HS-5 (cell line): ENCODE measurements at places on chromosomes 3 and 15.
A peak's percentile ranks its signal among the peaks of the same experiment; 100 is the strongest.

- no peak for DNase-seq
Observed at GRCh38 chr3:133475245-133476010, 75.6 kb downstream of the BFSP2 start.

DNA sequence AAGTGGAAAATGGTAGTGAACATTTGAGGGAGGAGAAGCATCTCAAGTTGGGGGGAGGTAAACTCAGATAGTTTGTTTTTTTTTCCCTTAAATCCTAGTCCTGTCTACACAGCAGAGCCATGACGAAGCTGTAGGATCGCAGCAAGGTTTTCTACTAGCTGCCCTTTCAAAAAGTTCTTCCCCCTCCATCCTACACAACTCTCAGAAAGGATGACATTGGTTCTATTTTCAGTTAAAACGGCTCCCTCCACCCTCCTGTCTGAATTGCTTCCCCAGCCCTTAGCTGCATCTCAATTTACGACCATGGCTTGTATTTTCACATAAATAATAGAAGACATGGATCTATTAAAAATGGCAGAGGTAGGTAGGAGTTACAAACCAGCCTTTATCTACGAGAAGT is 2.2 kb downstream of the HOMER2 start:
- DNase-seq = no peak

GRCh38 chr3:169695031-169695430 is 31.5 kb upstream of the MECOM start:
- DNase-seq = no peak

- DNase-seq = no peak
Observed at GRCh38 chr15:36877294-36877693, 223.1 kb downstream of the MEIS2 start.

- DNase-seq = no peak
Observed at GRCh38 chr3:5787861-5788488, 600.5 kb downstream of the EDEM1 start.

GRCh38 chr15:66724732-66725463 is 22.9 kb downstream of the SMAD6 start:
- DNase-seq = no peak

GRCh38 chr15:29126208-29126536 is 143.4 kb downstream of the NSMCE3 start:
- DNase-seq = no peak

DNA sequence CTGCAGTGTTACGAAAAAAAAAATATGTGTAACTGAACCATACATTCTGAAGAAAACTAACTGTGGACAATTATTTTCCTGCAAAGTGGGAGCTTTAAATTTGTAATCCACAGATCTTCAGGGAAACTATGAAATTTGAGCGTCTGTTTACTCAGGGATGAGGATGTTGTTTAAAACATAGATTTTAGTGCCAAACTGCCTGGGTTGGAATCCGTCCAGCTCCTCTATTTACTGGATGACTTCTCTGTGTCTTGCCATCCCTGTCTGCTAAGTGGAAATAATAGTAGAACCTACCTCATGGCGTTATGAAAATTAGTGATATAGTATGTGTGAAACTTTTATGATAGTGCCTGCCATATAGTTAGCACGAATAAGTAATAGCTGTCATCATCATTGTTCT is 666.5 kb downstream of the SQOR start:
- DNase-seq = no peak

DNA sequence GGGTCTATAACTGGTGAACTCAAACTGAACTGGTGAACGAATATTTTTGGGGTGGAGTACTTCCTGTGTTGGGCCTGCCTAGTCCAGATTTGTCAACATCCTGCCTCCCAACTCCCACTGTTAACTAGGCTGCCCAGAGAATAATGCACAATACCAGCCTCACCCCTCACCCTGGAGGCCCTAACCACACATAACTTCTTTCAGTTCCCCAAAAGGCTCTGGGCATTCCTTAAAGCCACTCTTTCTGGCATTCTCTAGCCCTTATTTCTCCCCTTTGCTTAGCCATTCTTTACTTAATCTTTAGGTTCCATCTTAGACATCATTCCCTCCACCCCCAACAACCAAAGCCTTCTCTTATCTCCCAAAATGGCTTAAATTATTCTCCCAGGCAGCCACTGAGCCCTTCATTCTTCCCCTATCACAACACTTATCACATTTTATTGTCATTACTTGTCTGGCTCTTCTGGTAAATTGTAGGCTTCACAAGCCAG is 9.1 kb upstream of the SEC11A start:
- no peak for DNase-seq

DNA sequence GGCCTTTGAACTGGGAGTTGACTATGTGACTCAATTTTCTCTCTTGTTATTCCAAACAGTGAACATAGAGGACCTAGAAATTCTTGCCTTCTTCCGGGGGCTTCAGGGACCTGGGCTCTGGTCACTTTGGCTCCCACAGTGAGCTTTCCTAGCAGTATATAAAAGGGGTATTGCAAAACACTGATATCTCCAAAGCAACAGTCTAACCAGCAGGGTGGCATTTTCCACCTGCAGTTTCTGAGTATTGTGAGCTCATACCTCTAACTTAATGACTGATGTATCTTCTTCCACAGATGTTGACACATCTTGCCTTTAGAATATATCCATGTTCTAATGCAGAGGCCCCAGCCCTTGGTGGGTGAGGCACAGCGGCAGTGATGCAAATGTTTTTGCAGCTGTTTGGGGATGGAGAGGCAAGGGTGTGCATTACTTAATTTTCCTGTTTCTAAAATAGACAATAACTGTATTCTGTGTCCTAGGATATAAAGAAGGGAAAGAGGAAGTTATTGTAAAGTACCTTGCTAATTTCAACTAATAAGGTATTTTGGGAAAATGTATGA is 45.7 kb upstream of the ADGRG7 start:
- DNase-seq = no peak

DNA sequence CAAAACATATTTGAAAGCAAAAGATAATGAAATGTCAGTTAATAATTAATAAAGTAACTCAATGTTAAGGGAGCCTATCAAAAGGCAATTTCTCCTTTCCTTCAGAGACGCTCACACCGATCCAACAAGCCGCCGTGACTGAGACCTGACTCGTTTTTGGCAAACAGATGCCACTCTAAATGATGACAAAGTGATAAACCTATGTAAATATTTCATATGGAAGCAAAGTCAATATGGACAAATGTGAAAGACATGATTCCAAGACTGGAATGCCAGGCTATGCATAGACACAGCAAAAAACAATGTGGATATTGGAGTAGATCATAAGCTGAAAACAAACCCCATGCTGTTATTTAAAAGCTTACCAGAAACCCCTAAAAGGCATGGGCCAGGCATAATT is 137.2 kb upstream of the SUCLG2 start:
- DNase-seq = no peak

GRCh38 chr3:180679178-180680096 is at the start of gene CCDC39:
TSS of gene CCDC39 (minus strand) at chr3:180679489. CDS start at chr3:180679380, 109 bp downstream.
- peak; percentile 61 for DNase-seq

DNA sequence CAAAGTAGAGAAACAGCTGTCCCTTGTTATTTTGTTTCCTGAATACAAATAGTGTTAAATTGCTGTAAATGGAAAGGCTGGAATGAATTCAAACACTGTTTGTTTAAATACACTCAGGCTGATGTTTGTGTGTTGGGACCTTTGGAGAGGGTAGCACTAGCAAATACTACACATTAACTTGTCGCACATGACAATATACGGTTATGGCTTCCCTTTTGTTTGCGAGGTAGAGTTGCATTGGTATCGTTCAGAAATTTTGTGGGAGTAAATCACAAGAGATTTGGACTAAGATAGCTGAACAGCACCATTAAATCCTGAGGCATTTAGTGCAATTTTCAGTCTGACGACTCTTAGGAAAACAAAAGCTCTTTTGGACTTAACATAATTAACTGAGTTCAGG is 213.0 kb upstream of the ROBO2 start:
- DNase-seq = no peak

DNA sequence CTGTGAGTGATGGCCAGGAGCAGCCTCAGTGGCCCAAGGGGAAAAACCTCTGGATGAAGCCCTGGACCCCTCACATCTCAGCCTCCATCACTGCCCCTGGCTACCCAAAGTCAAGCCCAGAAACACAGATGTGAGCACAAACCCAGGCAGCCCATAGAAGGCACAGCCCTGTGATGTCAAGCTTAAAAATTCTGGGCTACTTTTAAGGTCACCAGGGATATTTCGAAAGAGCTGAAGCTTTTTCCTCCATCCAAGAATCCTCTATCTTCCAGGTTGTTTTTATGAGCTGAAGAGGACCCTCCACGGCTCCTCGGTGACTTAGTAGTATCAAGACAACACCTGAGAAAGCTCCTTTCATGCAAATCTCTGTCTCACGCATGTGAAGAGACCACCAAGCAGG is 11.5 kb downstream of the LIPC start:
- no peak for DNase-seq

DNA sequence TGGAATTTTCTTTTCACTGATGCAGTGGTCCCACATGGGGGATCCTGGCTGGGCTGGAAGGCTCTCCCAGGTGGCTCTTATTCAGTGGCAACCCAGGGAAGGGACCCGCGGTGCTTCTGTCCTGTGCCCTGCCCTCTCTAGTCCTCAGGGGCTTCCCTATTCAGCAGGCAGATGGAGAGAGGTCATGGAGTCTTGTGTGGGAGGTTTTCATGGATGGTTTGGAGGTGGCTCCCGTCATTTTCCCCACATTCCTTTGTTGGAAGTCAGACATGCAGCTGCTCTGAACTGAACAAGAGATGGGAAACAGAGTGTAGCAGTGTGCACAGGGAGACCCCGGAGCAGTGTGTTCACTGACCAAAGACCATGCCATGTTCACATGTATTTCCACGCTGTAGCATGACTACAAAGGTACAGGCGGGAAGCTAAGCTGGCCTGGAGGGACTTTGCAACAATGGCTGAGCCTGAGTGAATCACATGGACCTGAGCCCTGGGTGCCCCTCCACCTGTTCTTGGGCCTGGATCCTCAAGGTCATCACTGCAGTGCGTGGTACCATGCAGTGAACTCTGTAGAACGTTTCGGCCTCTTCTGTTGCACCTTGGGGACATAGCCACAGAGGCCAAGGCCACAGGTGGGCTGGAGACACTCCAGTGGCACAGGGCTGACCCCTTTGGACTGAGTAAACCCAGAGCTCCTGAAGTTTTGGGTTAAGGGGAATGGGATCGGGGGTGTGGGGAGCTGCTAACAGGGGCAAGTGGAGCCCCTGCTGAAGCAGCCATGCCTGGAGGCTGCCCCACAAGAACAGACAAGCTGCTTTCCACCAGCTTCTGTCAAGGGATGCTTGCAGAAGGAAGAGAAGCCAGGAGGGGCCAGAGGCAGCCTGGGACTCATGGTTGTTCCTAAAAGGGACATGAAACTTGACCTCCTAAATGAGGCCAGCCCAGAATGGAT is 123.0 kb downstream of the ASB7 start:
- peak; percentile 77 for DNase-seq

DNA sequence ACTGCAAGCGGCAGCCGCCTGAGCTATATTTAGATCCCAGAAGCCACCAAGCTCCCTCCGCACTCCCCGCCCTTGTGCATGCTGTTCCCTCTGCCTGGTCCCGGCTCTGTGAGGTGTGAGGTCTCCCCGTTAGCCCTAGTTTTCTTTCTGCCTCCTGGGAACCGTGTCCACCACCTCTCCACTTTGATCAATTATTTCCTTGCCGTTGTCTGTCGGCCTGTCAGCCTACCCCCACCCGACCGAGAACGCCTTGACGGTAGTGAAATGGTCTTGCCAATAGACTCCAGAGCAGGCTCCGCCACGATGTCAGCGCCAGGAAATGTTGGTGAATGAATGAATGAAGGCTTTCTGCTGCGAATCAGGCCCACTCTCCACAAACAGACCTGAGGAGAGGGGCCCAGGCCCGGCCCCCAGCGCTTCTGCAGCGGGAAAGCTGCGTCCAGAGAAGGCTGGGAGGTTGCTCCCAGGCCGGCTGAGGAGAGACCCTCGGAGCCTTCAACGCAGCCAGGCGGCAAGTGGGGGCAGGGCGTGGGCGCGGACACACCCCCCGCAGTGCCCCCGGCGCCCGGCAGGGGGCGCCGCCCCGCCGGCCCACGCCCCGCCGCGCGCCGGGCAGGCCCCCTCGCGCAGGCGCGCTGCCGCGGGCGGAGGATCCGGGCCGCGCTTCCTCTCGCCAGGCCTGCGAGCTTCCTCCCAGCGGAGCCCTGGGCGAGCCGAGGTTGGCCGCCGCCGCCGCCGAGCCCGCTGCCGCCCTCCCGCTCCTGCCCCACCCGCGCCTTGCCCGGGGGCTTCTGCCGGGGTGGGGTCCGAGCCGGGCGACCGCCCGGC is at the start of gene CSK:
Gene CSK, plus strand, starts transcription at position 650 of the 828 bp plus-strand sequence. CDS start 16,218 bp downstream, outside the sequence.
- no peak for DNase-seq

DNA sequence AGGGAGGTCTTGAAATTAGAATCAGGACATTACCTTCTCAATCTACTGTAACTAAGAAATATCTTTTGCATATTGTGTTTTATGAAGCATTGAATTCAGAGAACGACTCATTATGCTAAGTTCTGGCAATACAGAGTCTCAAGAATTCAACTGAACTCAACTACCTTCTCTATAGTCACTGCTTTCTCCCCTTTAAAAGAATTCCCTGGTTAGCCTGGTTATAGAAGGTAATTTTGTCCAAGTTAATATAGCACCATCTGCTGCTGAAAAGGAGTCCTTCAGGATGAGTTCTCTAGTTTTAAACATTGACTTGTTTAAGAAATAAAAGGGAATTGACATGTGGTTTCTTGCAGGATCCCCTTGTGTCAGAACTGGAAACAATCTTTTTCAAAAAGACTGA is 60.2 kb downstream of the IL16 start:
- DNase-seq = no peak

DNA sequence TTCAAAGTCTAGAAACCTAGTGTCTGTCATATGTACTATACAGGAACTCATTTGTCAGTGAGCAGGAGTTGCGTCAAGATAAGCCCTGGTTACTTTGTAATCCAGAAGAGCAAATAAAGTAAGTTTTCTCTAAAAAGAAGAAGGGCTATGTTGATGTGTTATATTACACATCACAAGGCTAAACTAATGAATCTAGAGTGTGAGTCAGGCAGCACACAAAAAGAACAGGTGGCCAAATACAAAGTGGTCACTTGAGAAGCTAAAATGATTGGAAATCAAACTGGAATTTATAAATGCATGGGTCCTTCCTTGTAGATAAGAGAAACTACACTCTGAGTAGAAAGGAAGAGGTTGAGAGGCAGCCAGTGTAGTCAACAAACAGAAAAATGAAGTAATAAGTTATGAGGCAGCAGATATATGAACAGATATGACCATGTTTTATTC is 771.6 kb downstream of the DIPK2A start:
- no peak for DNase-seq

DNA sequence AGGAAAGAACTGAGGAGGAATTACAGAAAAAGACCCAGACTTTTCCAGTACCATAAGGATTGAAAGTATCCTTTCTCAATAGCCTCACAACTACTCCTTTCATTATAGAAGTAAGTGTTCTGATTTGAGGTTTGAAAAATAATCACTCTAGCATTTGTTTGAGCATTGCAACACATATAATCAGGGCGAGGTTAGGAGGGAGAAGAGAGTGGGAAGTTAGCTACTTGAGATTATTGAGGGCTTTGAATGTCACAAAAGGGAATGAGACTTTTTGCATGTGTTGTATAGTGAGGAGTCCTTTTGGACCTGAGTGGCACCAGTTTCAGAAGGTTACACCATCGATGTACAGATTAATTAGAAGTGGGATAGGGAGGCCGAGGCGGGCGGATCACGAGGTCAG is 65.2 kb upstream of the TNIK start:
- DNase-seq = no peak
